ENCODE measurements at places on chromosomes 6 and 20. TPM values are rescaled to one million over a fixed set of nuclear protein-coding genes. Genes with fewer than 3 reads are reported as not detected.

GRCh38 chr20:64106981-64107735 lies at the start of gene NPBWR2:
Gene NPBWR2, minus strand, starts transcription at chr20:64107565. Its CDS starts 734 bp downstream, at chr20:64106831.
- no peak within 1 kb of the TSS for H3K27ac ChIP-seq
- H3K27me3 ChIP-seq = peaks cover 22% of the 10 kb centered on the region
- no peaks in the 10 kb centered on the region for H3K36me3 ChIP-seq
- H3K4me3 ChIP-seq = no peak within 1 kb of the TSS

TLDC2 gene
- total RNA-seq = 3.8 TPM

ECT2L gene
- total RNA-seq = not detected

PLA2G7 gene
- total RNA-seq = 1.8 TPM

DNA sequence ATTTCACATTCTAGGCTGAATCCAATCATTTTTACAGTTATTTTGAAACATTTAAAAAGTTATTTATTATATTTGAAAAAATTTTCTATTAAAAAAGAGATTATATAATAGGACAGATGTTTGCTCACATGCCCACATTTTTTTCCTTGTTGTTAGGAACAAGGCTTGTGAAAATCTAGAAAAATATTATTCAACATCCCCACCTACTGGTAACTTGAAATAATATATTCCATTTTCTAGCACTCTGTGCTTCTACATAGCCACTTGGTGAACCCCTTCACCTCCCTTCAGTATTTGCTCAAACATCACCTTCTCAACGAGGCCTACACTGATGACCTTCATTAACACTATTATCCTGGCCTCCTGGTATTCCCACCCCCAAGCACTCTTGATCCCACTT lies 18.3 kb upstream of the GPRC6A start:
- no peaks in the 10 kb centered on the region for H3K36me3 ChIP-seq
- no peaks in the 10 kb centered on the region for H3K4me1 ChIP-seq
- no peak for DNase-seq
- H3K4me3 ChIP-seq = no peak overlapping the region

PHACTR1 gene
- total RNA-seq = 6.1 TPM

GRCh38 chr6:56758120-56758519 lies 115.4 kb upstream of the DST start:
- DNase-seq = no peak
- no peak overlapping the region for H3K4me3 ChIP-seq
- H3K27ac ChIP-seq = peak overlapping the region; percentile 36
- H3K4me1 ChIP-seq = peaks cover 60% of the 10 kb centered on the region
- H3K36me3 ChIP-seq = no peaks in the 10 kb centered on the region

GRCh38 chr6:42017021-42017643 lies 33.2 kb upstream of the TAF8 start:
- no peak for DNase-seq
- no peak overlapping the region for H3K27ac ChIP-seq
- no peak overlapping the region for H3K4me3 ChIP-seq
- no peaks in the 10 kb centered on the region for H3K27me3 ChIP-seq
- no peaks in the 10 kb centered on the region for H3K36me3 ChIP-seq

PTCRA gene
- total RNA-seq = not detected

DNA sequence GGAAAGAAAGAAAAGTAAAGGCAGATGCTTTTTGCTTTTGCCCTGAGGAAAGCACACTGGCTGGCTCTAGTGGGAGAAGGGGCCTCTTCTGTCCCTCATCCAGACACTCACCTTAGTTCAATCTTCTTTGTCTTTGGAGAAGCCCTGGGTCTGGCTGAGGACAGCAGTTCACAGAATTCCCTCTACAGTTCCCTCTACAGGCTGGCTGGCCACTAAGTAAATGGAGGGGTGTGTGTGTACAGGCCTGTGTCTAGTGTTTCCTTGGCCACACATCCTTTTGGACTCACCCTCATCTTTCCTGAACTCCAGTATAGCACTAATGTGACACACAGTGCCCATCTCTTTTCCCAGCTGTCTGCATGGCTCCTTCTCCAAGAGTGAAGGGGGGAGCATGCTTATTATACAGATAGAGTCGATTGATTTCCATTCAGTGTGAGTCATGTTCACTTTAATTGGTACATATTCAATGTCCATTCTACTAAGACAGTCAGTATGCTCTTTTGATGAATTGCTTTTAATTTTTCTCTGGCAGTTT lies 26.0 kb upstream of the CLVS2 start:
- H3K4me3 ChIP-seq = no peak overlapping the region
- H3K4me1 ChIP-seq = no peaks in the 10 kb centered on the region
- no peaks in the 10 kb centered on the region for H3K27me3 ChIP-seq

MCCD1 gene
- not detected for total RNA-seq

GRCh38 chr20:48284837-48285236 lies 499.6 kb upstream of the SULF2 start:
- H3K36me3 ChIP-seq = no peaks in the 10 kb centered on the region
- no peak overlapping the region for H3K4me3 ChIP-seq

GRCh38 chr6:107442938-107443607 lies 16.3 kb downstream of the PDSS2 start:
- H3K27ac ChIP-seq = no peak overlapping the region
- H3K4me3 ChIP-seq = no peak overlapping the region
- DNase-seq = no peak
- no peaks in the 10 kb centered on the region for H3K27me3 ChIP-seq

PRDM1 gene
- total RNA-seq = 0.37 TPM

DUSP15 gene
- total RNA-seq = 0.45 TPM

GRCh38 chr6:26172608-26172968 lies 85.4 kb downstream of the HFE start:
- H3K36me3 ChIP-seq = no peaks in the 10 kb centered on the region
- H3K4me1 ChIP-seq = peaks cover 6% of the 10 kb centered on the region
- H3K27me3 ChIP-seq = no peaks in the 10 kb centered on the region
- peak; percentile 34 for DNase-seq

PCIF1 gene
- 9.5 TPM for total RNA-seq

DNA sequence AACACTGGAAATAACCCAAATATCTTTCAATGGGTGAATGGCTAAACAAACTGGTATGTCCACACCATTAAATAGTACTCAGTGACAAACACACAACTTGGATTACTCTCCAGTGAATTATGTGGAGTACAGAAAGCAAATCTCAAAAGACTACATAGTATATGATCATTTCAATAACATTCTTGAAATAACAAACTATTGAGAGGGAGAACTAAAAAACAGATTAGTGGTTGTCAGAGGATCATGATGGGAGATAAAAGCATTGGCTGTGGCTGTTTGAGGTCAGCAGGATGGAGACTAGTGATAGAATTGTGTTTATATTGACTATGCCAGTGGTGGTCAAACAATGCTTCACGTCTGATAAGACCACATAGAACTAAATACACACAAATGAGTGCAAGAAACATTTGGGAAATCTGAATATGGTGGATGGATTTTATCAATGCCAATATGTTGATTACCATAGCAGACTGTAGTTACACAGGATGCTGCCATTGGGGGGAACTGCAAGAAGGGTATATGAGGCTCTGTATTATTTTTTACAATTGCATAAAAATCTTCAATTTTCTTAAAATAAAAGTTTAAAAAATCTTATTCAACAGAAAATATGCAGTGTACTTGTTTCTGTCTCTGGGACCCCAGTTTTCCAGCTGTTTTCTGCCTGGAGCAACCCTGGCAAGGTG lies 242.0 kb downstream of the TBXT start:
- no peaks in the 10 kb centered on the region for H3K4me1 ChIP-seq
- H3K27ac ChIP-seq = no peak overlapping the region
- DNase-seq = no peak
- H3K36me3 ChIP-seq = no peaks in the 10 kb centered on the region
- no peak overlapping the region for H3K4me3 ChIP-seq

LY6G6F gene
- total RNA-seq = not detected

GGTLC1 gene
- total RNA-seq = not detected

DNA sequence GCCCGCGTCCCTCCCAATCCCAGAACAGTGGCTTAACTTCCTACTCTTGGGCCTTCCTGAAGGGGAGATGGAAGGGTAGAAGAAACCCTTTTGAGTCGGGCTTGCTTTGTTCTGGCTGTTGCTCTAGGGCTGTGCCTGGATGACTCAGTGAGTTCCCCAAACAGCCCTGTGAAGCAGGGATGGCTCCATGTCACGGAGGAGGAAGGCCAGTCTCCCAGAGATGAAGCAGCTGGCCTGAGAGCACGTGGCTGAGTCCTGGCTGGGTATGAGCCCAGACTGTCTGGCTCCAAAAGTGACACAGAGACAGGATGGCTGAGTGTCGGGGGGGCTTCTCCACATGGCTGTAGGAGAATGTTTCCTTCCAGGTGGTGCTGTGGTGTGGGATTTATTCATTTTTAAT lies 4.6 kb downstream of the SYTL3 start:
- DNase-seq = no peak
- no peak overlapping the region for H3K4me3 ChIP-seq
- no peaks in the 10 kb centered on the region for H3K36me3 ChIP-seq
- no peaks in the 10 kb centered on the region for H3K27me3 ChIP-seq
- no peaks in the 10 kb centered on the region for H3K4me1 ChIP-seq

- H3K27me3 ChIP-seq = no peaks in the 10 kb centered on the region
- no peak for DNase-seq
- no peak overlapping the region for H3K27ac ChIP-seq
- no peak overlapping the region for H3K4me3 ChIP-seq
- H3K4me1 ChIP-seq = no peaks in the 10 kb centered on the region
These were observed 45.6 kb upstream of the SLC22A1 start for GRCh38 chr6:160076009-160076408.

GRCh38 chr6:41712651-41713103 lies 22.7 kb downstream of the TFEB start:
- no peak overlapping the region for H3K27ac ChIP-seq
- DNase-seq = no peak
- no peaks in the 10 kb centered on the region for H3K27me3 ChIP-seq
- H3K36me3 ChIP-seq = no peaks in the 10 kb centered on the region
- no peaks in the 10 kb centered on the region for H3K4me1 ChIP-seq

DNA sequence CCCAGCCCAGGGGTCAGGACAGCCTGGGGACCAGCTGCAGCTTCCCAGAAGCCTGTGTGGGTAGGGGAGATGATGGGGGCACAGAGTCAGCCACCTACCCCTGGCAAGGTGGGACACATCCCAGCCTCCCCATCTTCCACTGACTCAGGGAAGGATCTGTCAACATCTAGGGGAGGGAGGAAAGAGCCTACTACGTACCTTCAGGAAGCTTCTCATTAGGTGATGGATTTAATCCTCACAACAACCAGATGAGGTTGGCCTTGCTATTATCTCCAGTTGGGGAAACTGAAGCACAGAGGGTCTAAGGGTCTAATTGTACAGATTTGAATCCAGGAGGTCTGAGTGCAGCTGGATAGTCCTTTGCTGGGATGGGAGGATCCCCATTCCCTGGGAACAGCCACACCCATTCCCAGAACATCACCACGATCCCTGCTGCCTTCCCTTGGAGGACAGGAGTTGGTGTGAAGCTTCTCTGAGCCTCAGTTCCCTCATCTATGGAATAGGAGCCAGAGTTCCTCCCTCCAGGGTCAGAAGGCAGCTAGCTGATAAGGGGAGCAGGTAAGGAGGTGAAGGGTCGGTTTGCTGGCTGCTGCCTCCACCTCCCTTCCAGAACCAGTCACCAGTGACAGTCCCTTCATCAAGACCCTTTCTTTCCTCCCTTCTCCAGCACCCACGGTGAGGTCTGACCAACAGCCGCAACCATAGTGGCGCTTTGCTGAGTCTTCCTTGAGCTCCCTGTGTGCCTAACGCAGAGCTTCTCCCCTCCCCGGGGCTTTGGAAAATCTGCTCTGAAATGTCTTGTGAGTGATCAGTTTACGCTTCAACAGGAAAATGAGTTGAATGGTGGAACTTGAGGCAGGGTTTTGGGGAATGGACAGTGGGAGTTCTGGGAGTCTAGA lies 56.8 kb downstream of the CEBPB start:
- no peak overlapping the region for H3K27ac ChIP-seq
- no peaks in the 10 kb centered on the region for H3K4me1 ChIP-seq
- no peak overlapping the region for H3K4me3 ChIP-seq
- H3K36me3 ChIP-seq = no peaks in the 10 kb centered on the region
- DNase-seq = no peak

DNA sequence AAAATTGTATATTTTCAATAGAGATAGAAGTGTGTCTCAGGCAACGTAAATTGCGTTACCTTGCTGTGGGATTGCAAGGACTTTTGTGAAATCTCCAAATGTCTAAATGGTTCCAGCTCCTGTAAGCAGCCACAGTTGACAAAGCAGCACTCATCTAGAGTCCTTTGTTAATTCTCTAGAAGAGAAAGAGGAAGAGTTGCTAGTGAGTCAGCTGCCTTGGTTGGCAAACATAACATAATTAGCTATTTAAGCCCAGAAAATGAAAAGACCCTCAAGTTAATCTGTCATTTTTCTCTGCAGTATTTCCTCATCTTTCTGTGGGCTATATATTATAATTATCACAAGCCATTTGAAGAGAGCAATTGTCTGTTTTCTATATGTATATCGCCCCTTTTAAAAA lies 66.4 kb upstream of the FABP7 start:
- peaks cover 52% of the 10 kb centered on the region for H3K4me1 ChIP-seq
- H3K36me3 ChIP-seq = no peaks in the 10 kb centered on the region
- peak; percentile 26 for DNase-seq
- no peak overlapping the region for H3K4me3 ChIP-seq
- H3K27ac ChIP-seq = peak overlapping the region; percentile 65

DNA sequence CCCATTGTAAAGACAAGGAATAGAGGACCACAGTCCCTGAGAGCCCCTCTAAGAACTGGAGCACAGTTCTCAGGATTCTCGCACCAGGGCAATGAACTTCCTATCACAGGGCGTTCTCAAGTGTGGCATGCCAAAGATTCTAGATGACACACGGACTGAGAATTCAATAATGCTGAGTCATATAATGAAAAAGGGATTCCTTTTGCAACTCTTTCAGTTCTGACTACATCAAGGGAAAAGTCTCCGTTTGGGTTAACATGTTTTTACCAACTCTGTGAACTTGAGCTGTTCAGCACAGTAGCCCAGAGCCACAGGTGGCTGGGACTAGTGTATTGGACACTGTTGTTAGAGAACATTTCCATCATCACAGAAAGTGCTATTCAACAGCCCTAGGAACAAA lies 3.4 kb downstream of the MED20 start:
- no peaks in the 10 kb centered on the region for H3K36me3 ChIP-seq
- H3K27me3 ChIP-seq = no peaks in the 10 kb centered on the region
- H3K4me3 ChIP-seq = no peak overlapping the region
- no peak overlapping the region for H3K27ac ChIP-seq

DNA sequence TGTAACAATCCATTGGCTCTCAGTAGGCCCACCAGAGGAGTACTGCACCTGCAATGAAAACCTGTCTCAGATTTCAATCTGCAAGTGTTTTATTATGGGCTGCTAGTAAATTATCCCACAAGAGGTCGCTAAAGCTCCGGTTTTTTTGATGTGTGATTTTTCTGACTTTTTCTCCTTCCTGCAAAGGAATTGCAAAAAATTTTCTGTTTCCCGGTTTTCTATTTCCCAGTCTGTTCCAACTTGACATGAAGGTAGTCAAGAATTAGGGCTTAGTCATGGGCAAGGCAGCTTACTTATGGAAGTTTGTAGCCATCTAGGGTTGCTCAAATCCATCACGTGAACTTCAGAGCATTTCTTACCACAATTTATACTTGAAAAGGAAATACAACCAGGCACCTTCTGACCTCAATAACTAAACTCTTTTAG lies 38.5 kb upstream of the AHI1 start:
- no peaks in the 10 kb centered on the region for H3K36me3 ChIP-seq
- H3K4me3 ChIP-seq = no peak overlapping the region

- no peak overlapping the region for H3K27ac ChIP-seq
- no peak for DNase-seq
- H3K27me3 ChIP-seq = no peaks in the 10 kb centered on the region
These were observed 72.1 kb downstream of the TXLNB start for GRCh38 chr6:139219746-139220145.

ACTL10 gene
- 0.19 TPM for total RNA-seq

- no peaks in the 10 kb centered on the region for H3K36me3 ChIP-seq
- H3K4me3 ChIP-seq = no peak overlapping the region
- H3K27me3 ChIP-seq = peaks cover 38% of the 10 kb centered on the region
- H3K27ac ChIP-seq = no peak overlapping the region
- H3K4me1 ChIP-seq = peaks cover 12% of the 10 kb centered on the region
- DNase-seq = no peak
These were observed 3.8 kb downstream of the CEBPB start for GRCh38 chr20:50194422-50194830.

KCNG1 gene
- total RNA-seq = 11.4 TPM

CRISP3 gene
- not detected for total RNA-seq

Measured in neural progenitor cell (in vitro differentiated cells).